KBM-7 (cell line): ENCODE measurements at places on chromosomes 16 and 17.

- no peak for DNase-seq
These were observed 487.2 kb downstream of the XYLT1 start for GRCh38 chr16:16983582-16983981.

DNA sequence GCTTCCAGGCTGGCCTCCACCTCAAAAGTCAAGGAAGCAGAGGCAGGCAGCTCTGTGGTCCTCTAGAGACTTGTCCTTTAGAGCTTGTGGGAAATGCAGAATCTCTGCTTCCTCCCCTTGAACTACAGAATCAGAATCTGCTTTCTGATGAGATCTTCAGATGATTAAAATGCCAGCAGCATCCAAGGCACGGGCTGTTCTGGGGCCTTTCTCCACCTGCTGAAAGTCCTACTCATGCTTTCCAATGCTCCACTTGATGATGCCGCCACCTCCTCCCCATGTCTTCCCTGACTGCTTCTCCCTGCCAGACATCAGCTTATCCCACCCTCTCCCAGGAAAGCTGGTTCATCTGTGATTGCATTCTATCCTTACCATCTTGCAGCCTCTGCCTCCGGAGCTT lies 33.3 kb downstream of the CMTM3 start:
- DNase-seq: no peak

GRCh38 chr17:1490643-1491442 lies 1.6 kb downstream of the MYO1C start:
- peak; percentile 71 for DNase-seq

DNA sequence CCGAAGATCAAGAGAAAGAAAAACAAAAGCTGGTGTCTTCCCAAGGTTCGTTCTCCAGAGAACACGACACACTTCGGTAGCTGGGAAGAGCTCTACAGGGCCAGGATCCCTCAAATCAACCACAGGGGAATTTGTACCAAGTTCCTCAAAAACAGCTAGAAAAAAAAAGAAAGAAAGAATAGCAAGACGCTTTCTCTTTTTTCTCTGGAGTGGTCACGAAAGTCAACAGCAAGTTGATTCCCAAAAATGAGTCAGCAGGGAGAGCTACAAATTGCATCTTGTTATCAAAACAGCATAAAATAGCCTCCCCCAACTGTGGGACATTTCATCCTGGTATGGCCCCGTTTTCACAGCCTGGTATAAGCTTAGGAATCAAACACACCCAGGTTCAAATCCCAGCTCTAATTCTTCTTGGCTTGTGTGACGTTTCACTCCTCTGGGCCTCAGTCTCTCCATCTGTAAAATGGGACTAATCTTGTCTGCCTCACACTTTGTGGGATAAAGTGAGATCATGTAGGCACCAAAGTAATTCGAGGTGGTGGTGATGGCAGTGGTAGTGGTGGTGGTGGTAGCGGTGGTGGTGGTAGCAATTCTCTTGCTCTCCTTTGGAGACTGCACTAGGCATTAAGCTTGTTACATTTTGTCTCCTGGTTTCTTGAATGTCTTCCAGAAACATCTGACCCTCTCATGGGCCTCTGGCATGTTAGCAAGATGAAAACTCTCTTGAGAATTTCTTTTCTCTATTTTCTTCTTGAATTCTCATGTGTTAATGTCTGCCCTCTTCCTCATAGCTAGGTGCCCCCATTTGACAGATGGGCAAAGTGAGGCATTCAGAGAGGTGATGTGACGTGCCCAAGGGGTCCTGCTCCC lies 988 bp upstream of the IL21R start:
- DNase-seq: peak; percentile 85

DNA sequence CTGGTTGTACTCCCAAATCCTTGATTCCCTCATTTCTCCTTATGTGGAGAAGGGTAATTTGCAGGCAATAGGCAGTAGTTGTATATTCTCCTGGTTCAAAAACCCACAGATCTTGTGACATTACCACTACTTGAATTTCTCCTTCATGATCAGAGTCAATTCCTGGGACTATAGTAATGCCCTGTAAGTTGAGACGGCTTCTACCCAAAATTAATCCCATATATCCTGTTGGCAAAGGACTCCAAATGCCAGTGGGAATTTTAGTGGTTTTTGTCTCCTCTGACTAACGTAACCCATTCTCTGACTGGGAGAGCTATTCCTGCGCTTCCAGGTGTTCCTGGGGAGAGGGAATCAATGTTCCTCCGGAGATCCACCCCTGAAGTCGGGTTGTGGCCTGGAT lies 11.6 kb upstream of the ZNF689 start:
- no peak for DNase-seq

DNA sequence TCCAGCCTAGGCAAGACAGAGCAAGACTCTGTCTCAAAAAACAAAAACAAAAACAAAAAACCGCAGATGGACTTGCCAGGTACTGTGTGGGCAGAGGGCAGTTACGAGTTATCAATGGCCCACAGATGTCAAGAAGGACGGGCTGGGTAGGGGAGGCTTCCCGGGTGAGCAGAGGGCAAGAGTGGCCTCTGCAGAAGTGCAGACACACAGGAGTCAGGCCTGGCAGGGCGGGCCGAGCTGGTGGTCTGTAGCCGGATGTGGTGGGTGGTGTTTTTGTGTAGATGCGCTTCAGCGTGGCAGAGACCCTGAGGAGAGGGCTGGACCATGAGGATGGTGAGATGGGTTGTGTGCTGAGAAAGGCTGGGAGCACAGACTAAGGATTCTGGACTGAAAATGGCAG lies 44.9 kb upstream of the KDM6B start:
- no peak for DNase-seq

- no peak for DNase-seq
These were observed 62.0 kb downstream of the RPH3AL start for GRCh38 chr17:290626-291025.

DNA sequence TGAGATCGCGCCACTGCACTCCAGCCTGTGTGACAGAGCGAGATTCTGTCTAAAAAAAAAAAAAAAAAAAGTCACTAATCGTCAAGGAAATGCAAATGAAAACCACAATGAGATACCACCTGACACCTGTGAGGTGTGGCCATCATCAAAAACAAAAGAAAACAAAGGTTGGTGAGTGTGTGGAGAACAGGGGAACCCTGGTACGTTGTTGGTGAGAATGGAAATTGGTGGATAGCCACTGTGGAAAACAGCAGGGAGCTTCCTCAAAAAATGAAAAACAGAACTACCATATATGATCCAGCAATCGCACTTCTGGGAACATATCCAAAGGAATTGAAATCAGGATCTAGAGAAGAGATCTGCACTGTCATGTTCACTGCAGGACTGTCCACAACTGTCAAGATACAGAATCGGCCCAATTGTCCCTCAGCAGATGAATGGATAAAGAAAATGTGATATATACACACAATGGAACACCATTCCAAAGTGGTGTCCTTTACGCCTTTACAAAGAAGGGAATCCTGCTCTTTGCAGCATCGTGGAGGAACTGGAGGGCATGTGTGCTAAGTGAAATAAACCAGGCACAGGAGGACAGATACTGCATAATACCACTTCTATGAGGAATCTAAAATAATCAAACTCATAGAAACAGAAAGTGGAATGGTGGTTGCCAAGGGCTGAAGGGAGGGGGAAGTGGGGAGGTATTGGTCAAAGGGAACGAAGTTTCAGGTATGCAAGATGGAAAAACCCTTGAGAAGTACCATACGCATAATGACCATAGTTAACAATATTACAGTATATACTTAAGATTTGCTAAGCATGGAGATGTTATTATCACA lies 63.5 kb upstream of the PLCG2 start:
- no peak for DNase-seq

DNA sequence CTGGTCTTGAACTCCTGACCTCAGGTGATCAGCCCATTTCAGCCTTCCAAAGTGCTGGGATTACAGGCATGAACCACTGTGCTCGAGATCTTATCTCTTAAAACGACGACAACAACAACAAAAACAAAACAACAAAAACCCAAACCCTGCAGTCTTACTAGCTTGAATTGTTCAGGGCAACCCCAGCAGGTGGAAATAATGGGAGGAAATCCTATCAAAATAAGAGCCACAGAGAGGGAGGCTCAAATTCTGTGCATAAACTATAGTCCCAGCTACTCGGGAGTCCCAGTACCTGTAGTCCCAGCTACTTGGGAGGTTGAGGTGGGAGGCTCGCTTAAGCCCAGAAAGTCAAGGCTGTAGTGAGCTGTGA lies 16.5 kb upstream of the ATP6V0A1 start:
- no peak for DNase-seq

GRCh38 chr16:4060823-4061222 lies 55.4 kb downstream of the ADCY9 start:
- no peak for DNase-seq

- no peak for DNase-seq
These were observed 95.1 kb upstream of the CNTNAP4 start for GRCh38 chr16:76182041-76182635.

DNA sequence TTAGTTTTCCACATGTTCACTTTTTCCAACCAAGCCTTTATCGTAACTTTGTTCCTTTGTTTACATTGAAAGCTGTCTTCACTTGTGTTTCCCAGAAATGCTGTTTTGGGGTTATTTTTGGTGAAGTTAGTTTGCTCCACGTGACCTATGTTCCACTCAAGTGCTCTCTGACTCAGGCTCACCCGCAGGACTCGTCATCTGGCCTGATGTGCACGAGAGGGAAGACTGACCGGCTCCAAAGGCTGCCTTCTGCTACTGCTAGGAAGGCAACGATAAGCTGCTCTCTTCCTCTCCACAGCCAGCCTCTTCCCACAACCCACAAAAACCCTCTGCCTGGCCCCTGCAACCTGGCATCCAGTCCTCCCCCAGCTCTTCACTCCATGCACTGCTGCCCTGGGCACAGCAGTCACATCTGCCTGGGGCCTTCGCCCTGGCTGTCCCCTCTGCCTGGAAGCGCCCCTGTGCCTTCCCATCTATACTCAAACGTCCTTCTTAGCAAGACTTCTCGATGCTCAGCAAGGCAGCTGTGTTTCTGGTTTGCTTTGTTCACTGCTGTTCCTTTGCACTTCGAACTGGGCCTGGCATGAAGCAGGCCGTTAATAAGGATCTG lies 28.0 kb downstream of the ZCCHC14 start:
- peak; percentile 79 for DNase-seq

DNA sequence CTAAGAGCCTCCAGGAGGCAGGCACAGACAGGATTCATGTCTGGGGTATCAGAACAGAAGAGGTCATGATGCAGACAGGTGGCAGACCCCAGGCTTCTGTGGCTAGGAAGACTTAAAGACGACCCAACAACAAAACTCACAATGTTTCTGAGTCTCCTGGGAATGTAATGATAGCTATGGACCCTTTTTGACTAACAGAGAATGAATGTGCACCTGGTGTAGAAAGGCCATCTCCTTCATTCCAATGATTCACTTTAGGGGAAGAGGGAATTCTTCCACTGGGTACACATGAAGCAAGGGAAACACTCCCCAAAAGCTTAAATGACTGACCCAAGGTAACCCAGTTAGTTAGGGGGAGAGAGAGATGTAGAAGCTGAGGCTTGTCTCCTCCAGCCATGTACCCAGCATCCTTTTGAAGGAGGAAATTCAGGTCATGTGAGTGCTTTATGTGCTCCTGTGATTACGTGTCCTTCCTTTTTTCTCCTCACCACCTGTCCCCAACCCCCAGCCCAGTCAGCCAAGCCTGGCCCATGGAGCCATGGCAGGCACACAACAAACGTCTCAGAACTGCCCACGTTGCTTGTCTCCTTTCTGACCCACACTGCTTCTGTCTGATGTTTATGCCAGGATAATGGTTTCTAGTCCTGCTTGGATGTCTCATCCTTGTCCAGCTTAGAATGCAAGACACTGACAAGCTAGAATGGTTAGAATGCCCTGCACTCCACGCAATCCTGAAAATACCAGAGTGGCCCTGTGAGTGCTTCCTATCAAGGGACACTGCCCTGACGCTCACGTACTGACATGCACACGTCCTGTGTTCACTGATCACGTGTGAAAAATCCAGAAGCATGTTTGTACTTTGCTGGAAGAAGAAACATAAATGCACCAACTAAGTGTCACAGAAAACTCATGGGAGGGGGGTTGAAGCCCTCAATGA lies 156.4 kb downstream of the ZFHX3 start:
- no peak for DNase-seq

DNA sequence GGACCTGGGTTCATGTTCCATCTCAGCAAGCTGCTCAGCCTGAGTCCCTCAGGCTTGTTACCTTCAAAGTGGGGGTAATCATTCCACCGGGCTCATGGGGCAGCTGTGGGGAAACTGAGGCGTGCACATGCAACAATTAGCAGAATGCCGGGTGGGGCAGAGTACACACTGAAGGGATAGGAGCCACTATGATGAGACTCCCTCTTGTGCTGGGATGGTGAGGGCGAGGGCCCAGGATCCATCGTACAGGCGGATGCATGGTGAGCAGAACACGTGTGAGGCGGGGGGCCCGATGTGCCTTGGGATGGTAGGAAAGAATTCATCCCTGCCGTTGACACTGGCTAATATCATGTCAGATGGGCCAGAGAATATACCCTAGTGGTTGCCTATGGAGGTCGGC lies 25.5 kb upstream of the MAP3K14 start:
- no peak for DNase-seq
